ENCODE measurements at places on chromosomes 11 and 22.

DNA sequence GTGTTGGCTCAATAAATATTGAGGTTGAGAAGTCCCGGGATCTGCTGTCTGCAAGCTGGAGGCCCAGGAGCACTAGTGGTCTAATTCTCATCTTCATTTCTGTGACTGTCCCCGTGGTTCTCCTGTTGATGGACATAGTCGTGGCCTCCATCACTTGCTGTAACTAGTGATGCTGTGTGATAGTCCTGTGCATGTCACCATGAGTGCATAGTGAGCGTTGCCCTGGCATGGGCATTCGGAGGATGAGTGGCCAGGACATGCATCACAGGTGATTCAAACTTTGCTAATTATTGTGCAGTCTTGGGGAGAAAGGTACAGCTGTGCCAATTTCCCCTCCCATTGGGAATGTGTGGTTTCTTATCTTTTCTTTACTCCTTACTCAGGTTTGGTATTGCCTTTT is 902.2 kb downstream of the BRD1 start:
- no peaks in the 10 kb centered on the region for H3K27me3 ChIP-seq
- H3K36me3 ChIP-seq: no peaks in the 10 kb centered on the region
- H3K4me3 ChIP-seq: no peak overlapping the region

DNA sequence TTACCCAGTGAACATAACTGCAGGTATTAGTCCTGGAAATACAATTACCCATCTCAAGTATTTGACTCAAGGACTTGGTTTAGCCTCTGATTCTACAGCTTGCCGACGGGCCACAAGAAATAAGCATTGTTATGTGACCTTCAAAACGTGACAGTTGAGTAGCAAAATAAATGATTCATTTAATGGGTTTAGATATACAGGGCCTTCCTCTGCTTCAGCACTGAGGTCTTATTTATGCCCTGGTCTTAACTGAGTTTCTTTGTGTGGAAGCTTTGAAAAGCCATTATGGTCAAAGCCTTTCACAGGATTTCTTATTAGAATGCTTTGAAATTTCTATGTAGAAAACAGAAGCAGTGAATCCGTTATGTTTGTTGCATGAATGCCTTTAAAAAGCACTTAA is 899.2 kb upstream of the API5 start:
- H3K27me3 ChIP-seq: no peaks in the 10 kb centered on the region
- no peaks in the 10 kb centered on the region for H3K4me1 ChIP-seq
- no peak overlapping the region for H3K27ac ChIP-seq
- H3K4me3 ChIP-seq: no peak overlapping the region
- no peak for DNase-seq

GRCh38 chr11:129346916-129347315 is 28.7 kb upstream of the BARX2 start:
- no peak overlapping the region for H3K27ac ChIP-seq
- H3K27me3 ChIP-seq: no peaks in the 10 kb centered on the region
- DNase-seq: no peak
- no peak overlapping the region for H3K4me3 ChIP-seq
- no peaks in the 10 kb centered on the region for H3K4me1 ChIP-seq

GRCh38 chr22:36102995-36103394 is 57.6 kb downstream of the APOL3 start:
- no peaks in the 10 kb centered on the region for H3K27me3 ChIP-seq
- no peaks in the 10 kb centered on the region for H3K4me1 ChIP-seq
- no peaks in the 10 kb centered on the region for H3K36me3 ChIP-seq
- no peak for DNase-seq
